ENCODE measurements at places on chromosomes 1 and 21.

DNA sequence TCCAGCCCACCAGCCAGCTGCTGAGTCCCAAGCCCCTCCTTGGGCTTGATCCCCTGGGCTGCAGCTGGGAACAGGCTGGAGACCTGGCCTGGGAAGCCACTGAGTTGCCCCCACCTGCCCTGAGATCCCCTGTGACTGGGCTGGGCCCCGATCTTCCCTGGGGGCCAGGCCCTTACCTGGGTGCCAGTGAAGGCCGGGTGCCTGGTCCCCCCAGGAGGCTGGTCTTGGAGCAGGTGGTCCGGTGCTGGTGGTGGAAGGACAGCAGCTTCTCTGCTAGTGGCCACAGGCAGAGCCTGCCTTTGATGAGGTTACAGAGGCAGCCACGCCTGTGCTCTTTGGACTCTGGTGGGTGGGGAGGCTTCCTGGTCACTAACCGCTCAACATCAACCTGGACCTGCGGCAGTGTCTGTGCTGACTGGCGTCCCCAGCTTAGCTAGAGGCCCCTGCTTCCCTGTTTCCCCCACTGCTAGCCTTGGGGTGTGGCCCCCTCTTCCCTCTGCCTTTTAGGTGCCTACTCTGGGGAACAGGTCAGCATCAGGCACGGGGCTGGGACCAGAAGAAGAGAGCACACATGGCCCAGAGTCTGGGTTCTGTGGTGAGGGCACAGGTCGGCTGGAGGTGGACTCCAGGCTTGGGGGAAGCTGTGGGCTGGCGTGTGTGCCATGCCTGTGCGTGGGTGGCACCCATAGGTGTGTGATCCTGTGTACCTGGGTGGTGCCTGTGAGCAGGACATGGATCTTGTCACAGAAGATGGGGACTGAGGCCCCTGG is at the start of gene EPS8L3:
Gene EPS8L3, minus strand, starts transcription at position 278 of the 770 bp plus-strand sequence. CDS start 2,174 bp downstream, outside the sequence.
- DNase-seq: no peak

DNA sequence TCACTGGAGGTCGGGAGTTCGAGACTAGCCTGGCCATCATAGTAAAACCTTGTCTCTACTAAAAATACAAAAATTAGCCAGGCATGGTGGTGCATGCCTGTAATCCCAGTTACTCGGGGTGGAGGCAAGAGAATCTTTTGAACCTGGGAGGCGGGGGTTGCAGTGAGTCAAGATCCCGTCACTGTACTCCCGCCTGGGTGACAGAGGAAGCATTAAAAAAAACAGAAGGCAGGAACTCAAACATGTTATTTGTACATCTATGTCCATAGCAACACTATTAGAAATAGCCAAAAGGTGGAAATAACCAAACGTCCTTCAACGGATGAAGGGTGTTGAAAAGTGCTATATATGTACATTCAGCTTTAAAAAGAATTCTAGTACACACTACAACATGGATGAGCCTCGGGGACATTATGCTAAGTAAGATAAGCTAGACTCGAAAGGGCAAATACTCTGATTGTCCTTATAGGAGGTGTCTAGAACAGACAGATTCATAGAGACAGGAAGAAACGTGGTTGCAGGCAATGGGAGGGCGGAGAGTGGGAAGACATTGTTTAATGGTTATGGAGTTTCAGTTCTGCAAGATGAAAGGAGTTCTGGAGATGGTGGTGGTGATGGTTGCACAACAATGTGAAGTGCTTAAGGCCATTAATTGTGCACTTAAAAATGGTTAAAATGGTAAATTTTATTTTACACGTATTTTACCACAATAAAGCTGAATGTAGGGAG is 19.2 kb downstream of the NLRP3 start:
- DNase-seq: no peak

- DNase-seq: no peak
Measured at GRCh38 chr1:168260393-168260792, 20.3 kb upstream of the TBX19 start.

- no peak for DNase-seq
Measured at GRCh38 chr21:39326607-39327307, 13.3 kb upstream of the BRWD1 start.

DNA sequence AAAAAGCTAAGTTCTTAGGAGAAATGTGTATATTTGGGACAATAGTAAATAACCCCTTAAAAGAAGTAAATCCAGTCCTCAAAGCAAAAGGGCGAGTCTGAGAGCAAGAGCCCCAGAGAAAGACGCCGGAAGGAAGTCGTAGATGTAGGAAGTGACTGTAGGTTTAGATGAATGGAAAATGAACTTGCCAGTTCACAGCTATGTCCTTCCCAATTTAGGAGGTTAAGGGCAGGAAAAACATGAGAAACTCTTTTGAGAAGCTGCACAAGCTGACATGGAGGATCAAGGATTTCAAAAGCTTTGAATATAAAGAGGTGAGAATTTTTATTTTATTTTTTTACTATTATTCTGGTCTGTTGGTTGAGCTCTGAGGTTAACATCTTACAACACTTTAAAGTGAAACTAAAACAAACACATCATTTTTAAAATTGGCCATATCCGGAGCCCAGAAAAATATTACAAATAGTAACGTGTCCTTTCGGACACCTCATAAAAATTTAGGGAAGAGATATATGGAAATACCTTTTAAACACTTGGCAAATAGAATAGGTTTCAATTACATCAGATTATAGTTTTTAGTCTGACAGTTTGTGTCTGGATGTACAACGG is 1178.6 kb downstream of the MRPL39 start:
- DNase-seq: no peak

DNA sequence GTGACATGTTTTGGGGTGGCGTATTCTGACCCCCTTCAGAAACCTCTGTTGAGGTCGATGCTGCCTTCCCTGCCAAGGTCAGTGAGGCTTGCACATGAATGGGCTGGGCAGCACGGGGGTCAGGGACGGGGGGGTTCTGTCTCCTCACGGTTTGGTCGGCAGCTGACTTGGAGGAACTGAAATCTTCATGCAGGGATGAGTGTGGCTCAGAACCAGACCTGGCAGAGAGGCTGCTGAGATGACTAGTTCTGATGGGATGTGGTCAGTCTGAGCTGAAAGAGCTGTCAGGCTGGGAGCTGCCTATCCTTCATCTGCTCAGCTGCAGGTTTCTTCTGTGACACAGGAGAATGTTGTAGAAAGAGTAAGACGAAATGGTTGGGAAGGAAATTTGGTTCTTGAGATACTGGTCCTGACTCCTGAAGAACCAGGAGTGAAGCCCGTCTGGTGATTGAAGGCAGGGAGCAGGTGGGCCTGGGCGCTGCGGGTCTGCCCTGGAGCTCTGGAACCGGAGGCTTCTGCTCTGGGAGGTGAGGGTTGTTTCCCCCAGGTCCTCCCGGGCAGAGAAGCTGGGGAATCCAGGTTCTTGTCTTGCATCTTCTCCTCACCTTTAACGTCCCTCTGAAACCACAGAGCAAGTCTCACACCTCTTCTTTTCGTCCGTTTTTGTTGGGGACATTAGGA is 3.3 kb downstream of the SLX9 start:
- DNase-seq: no peak

DNA sequence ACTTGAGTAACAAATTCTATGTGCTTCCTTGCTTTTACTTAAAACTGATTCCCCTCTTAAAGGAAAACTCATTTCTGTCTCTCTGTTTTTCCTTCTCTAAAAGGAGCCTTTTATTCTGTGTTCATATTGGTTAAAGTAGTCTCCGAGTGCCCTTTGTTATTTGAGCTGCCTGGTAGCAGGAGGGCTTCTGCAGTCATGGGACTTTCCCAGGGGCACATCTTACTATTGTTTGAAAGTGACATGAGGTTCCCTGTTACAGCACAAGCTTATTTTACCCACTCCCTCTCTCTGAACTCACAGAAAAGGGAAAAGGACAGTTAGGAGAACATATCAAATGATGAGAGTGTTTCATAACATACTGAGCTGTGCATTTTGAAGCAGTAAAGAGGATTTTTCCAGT is 58.1 kb upstream of the ANGPTL1 start:
- DNase-seq: no peak

DNA sequence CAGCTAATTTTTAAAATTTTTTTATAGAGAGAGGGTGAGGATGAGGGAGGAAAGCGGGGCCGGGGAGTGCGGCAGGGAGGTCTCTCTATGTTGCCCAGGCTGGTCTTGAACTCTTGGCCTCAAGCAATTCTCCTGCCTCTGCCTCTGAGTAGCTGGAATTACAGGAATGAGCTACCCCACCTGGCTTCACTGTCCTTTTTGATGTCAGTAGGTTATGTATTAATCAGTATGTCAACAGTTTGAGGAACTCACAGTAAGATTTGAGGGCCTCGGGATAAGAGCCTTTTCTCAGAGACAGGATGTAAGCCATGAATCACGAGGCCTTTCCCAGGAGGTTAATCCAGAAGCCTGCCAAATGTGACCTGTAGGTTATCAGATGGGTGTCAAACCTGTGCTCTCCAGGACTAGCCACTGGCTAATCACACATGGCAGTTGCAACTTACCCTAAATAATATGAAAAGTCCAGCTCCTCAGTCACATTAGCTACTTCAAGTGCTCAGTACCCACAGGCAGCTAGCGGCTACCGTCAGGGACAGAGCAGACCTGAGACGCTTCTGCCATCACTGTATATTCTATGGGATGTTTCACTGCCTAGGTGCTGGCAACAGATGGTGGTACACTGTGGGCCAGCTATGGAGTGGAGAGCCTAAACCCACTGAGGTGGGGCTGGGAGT is 33.1 kb downstream of the TRIM67 start:
- DNase-seq: no peak

- no peak for DNase-seq
Measured at GRCh38 chr1:45723248-45723930, 27.1 kb downstream of the IPP start.

GRCh38 chr1:12615159-12615864 is 2.7 kb downstream of the DHRS3 start:
- no peak for DNase-seq

- DNase-seq: no peak
Measured at GRCh38 chr1:32336591-32336932, 529 bp upstream of the MARCKSL1 start.

GRCh38 chr1:119251751-119252150 is 111.3 kb upstream of the WARS2 start:
- DNase-seq: no peak

GRCh38 chr1:111364690-111365089 is 62.8 kb downstream of the OVGP1 start:
- no peak for DNase-seq

- DNase-seq: no peak
Measured at GRCh38 chr1:243470502-243470901, 214.7 kb downstream of the SDCCAG8 start.

- no peak for DNase-seq
Measured at GRCh38 chr1:201489643-201490261, 17.2 kb downstream of the CSRP1 start.

GRCh38 chr1:215474940-215475339 is 92.2 kb upstream of the KCTD3 start:
- DNase-seq: no peak

DNA sequence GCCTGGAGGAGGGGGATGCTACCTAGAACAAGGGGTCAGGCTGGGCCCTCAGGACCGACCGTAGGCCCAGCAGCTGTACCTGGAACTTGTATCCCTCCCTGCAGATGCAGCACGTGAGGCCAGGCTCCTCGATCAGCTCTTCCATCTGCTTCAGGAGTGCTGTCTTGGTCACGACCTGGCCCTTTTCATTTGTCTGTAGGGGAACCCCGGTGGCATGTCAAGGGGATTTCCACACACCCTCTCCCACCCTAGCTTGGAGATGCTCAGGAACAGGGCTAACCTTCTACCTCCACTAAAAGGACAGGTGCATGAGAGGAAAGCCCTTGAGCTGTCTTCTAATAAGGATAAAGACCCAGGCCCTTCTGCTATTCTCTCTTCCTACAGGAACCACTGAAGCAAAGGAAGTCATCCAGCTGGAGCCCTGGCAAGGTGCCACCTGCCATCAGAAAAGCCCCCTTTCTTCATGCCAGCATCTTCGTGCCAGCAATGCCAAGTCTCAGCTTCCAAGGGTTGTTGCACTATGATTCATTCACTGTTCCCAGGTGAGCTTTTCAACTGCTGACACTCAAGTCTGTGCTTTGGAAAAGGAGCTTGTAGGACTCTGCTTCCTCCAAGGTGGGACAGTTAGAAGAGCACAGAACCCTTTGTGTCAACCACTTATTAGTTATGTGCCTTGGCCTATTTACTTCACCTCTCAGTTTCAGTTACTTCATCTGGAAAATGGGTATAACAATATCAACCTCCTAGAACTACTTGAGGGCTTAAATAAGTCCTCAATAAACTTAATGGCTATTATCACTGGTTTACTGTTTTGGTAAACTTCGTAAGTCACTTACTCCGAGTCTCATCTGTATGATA is 122.1 kb downstream of the UBR4 start:
- DNase-seq: no peak

DNA sequence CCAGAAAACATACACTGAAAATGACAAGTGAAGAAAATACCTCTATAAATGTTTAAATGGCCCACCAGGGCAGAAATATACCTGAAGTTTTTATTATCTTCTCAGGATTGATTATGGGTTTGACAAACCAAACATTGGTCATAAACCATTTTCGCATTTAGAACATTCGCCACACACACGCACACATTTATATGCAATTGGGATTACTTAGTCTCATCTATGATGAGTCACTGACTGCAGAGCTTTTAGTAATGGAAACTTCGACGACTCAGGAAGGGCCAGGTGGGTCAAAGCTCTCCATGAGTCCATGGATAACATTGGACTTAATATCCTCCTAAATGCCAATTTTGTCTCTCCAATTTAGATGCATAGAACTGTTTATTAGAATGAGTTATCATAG is 16.9 kb downstream of the NRDC start:
- no peak for DNase-seq

- DNase-seq: no peak
Measured at GRCh38 chr1:36520771-36521420, 38.2 kb upstream of the CSF3R start.

DNA sequence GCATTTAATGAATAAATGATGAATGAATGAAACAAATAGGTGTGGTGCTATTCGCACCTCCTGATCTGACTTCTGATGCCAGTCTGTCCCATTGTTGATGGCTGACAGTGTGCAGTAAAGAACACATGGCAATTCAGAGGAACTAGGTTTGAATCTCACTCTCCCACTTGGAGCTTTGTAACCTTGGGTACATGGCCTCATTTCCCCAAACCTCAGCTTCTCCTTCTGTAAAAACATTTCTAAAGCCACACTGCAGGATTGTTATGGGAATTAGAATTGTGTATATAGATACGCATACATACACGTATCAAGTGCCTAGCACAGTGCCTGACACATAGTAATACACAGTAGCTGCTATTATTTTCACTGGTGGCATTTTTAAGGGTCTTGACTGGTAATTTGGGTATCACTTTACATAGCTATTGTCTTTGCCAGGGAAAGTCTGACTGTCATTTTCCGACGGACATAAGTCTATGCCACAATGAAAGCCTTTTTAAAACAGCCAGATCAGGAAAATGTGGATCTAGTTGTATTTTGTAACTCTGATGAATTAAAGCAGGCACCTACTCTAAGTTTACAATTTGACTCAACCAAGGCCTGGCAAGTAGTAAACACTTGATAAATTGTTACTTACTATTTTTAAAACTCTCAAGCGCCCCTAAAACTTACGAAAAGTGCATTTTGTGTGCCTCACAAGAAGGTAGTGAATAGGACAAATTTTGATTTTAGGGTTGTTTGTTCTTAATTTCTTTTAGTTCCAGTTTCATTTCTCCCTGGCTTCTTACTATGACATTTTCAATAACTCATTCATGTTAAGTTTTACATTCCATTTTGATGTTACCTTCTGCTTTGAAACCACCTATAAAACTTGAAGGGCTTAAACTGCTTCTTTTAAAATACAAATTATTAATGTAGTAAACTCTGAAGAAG is 164.4 kb downstream of the SDCCAG8 start:
- DNase-seq: no peak

- DNase-seq: no peak
Measured at GRCh38 chr1:98188774-98189173, 267.9 kb upstream of the DPYD start.

GRCh38 chr1:11749203-11749689 is 12.7 kb upstream of the C1orf167 start:
- no peak for DNase-seq

GRCh38 chr1:61170328-61171238 is 88.2 kb downstream of the NFIA start:
- no peak for DNase-seq

Measured in fibroblast of the conjunctiva (primary cell).